Activated CD8-positive, alpha-beta T cell treated with anti-CD3 and anti-CD28 coated beads, Interleukin-2, amount 10 ng/mL, durations not matched to agents 7 days and 5 days (primary cell): ENCODE measurements at places on chromosomes 13 and 19.

DNA sequence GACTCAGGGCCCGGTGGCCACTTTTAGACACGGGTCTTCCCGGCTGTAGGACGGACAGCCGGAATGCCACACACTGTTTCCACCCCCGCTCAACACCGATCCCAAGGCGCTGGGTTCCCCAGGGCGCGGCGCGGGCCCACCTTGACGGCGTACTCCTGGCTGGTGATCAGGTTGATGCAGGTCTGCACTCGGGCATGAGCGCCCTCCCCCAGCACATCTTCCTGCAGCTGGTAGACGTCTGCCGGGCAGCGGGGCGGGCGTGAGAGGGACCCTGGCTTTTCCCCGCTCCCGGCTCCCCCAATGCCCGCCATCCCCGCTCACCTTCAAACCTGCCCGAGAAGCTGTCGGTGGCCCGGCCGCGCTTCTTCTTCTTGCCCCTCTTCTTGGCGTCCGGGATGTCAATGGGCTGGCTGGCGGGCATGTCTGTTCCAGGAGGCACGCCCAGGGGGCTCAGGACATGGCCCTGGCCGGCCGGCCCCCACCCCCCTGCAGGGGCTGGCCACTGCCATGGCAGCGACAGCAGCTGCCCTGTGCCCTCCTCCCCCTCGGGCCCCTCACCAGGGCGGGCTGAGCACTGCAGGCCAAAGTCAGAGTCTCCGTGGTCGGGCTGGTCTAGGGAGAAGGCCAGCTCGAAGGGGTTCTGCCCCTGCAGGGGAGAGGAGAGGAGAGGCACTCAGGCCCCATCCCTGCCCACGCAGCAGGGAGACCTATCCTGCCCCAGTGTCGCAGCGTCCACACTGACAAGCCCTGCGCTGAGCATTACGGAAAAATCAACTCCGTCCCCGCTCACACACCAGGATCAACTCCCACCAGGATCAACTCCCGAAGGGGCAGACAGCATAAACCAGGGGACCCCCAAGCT, 4.8 kb downstream of the MKNK2 start:
- DNase-seq: peak; percentile 21

DNA sequence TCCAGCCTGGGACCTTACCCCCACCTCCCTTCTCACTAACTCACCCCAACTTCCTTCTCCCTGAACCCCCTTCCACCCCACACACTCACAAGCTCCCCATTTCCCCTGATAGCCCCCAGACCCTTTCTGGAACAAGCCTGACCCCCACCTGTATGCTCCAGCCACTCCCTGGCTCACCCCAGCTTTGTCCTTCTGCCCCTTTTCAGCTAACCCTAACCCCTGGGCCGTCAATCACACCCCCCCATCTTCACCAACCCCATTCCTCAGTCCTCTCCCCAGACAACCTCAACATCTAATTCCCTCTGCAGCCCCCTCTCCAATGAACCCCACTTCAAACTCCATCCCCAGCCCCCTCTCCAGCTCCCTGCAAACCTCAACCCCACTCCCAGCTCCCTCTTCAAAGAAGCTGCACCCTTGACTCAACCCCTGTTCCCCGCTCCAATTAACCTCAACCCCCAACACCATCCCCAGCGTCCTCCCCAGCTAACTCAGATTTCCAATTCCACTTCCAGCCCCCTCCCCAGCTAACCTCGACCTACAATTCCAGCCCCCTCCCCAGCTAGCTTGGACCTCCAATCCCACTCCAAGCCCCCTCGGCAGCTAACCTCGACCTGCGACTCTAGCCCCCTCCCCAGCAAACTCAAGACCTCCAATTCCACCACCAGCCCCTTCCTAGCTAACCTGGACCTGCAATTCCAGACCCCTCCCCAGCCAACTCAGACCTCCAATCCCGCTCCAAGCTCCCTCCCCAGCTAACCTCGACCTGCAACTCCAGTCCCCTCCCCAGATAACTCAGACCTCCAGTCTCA, 929 bp downstream of the GNG7 start:
- DNase-seq: no peak

- no peak for DNase-seq
Observed at GRCh38 chr13:93881411-93881810, 598.1 kb downstream of the DCT start.

GRCh38 chr13:30093236-30093635, 214.1 kb downstream of the KATNAL1 start:
- no peak for DNase-seq

DNA sequence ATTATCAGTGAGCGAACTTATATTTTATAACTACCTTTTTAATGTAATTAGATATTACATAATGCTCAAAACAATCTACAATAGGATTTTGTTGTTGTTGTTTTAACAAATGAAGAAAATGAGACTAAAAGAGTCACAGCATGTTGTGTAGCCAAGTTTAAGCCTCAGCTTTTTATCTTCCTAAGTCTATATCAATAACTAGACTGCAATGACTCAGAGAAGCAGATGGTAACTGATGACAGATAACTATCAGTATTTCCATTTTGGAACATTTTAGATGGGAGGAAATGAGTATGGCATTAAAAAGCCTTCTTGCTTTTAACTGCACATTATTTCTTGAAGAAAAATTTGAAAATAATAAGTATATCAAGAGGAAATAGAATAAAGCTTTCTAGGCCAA, 825.2 kb downstream of the SLITRK1 start:
- DNase-seq: no peak

DNA sequence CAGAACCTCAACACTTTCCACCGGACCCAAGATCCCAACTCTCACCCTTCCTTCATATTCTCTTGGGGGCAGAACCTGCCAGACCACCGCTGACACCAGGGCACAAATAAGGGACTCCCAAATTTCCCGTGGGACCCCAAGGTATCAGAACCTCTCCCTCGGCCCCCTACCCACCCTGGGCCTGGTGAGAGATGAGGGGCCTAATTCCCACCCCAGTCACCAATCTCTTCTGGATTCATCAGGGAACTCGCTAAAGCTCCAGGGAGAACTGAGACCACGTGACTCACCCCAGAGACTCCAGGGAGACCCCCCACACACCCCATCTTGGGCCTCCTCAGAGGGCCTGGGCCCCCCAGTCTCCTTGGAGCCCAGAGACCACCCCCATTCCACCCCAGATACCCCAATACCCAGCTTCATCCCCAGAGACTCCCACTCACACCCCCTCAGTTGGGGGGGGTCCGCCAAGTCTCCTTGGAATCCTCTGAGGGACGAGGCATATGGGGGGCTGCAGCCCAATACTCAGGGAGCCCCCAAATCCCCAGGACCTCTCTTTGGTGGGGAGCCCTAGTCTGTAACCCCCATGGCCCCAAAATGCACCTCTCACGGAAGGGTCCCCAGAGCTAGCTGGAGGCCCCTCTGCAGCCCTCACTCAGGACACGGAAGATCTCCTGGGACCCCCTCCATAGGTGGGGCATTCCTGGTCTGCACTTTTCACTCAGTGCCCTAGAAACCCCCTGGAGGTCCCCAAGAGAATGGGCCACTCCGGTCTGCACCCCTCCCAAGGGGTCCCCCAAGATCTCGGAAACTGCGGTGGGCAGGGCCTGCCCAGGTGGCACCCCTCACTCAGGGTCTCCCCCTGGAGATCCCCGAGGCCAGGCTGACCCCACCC, 1.6 kb downstream of the LMNB2 start:
- DNase-seq: no peak

DNA sequence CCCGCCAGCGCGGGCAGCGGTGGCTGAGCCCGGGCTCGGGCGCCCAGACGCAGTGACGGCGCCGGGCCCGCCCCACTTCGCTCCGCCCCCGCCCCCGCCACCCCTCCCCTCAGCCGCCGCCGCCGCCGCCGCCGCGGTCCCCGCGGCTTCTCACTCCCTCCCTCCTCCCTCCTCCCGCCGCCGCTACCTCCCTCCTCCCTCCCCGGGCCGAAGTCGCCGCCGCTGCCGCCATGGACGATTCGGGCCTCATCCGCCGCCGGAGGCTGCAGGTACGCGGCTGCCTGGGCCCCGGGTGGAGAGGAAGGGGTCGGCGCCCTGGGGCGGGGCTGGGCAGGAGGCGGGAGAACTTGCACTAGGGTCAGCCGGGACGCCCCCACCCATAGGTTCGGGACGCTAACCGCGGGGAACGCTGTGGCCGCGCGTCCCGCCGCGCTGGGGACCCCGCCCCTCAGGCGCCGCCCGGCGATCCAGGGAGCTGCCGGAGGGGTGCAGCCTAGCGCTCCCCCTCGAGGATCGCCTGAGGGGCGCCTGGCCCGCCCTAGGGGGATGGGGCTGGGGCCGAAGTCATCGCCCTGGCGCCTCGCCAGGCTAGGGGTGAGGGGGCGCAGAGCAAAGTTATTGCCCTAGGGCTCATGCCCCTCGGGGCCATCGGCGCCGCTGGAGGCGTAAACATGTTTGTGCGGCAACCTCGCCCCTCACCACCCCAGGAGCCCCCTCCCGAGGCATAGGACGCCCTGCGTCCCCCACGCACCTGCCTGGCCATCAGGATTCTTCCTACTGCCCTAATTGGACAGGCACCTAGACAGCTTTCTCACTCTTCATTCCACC, 427 bp downstream of the RTBDN start:
- peak; percentile 48 for DNase-seq

- no peak for DNase-seq
Observed at GRCh38 chr19:40497214-40497613, 30.4 kb downstream of the SPTBN4 start.

GRCh38 chr13:36998624-36999041, 507 bp downstream of the ALG5 start:
- peak; percentile 28 for DNase-seq

GRCh38 chr19:34224996-34225658, 29.2 kb upstream of the GARRE1 start:
- no peak for DNase-seq

DNA sequence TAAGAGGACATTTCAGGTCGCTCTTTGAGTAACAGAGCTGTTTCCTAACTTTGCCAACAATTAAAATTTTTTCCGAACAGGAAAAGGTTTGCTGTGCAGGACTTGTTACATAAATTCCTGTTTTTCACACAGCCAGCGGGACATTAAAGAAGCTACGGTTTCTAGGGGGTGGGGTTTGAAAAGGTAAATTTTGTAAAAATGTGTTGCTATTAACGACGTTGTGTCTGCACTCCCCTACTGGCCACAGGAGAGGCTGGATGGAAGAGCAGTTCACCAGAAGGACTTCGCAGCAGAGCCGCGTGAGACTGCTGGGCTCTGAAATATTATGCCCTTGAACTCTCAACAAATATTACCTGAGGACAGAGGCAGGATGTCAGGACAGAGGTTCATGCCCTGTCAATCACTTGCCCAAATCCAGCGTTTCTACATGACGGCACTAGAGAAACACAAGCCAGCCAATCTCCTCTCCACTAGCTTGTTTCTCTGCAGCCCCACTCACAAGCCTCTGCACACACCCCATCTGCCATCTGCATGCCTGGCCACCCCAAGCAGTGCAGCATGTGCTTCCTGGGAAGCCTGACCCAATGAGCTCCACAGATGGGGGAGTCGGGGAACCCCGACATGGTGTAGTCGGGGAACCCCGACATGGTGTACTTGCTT, 102.0 kb downstream of the FOXO1 start:
- no peak for DNase-seq

GRCh38 chr19:13841962-13842290, 35.0 kb upstream of the NANOS3 start:
- DNase-seq: no peak

DNA sequence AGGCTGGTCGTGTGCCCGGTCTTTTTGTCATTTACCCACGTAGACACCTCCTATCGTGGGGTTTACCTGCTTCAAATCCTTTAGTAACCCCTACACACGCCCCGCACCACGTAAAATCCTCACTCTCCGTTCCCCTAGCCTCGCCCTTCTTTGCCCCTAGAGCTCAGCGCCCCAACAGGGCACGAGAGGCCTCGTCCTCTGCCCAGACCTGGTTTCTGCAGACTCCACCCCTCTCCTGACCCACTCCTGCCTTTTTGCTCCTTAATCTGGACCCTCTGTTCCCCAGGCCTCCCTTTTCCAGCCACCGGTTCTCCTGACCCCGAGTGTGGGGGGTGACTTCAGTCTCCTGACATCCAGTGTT, 412 bp downstream of the ZNF528 start:
- no peak for DNase-seq

DNA sequence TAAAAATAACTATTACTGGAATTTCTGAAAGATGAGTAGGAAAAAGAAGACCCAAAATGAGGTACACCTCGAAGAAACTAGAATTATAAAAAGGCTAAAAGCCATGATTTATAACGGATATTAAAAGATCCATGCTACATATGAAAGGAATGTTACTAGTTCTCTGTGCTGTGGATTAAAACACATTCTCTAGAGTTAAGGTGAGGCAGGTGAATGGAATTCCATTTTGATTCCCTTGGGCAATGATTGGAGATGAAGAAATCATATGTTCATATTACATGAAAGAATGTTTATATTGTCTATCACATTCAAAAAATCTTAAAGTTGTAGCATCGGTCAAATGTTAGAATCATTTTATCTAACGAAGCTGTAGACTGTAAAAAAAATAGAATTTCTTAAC, 783.7 kb downstream of the PCDH9 start:
- DNase-seq: no peak

DNA sequence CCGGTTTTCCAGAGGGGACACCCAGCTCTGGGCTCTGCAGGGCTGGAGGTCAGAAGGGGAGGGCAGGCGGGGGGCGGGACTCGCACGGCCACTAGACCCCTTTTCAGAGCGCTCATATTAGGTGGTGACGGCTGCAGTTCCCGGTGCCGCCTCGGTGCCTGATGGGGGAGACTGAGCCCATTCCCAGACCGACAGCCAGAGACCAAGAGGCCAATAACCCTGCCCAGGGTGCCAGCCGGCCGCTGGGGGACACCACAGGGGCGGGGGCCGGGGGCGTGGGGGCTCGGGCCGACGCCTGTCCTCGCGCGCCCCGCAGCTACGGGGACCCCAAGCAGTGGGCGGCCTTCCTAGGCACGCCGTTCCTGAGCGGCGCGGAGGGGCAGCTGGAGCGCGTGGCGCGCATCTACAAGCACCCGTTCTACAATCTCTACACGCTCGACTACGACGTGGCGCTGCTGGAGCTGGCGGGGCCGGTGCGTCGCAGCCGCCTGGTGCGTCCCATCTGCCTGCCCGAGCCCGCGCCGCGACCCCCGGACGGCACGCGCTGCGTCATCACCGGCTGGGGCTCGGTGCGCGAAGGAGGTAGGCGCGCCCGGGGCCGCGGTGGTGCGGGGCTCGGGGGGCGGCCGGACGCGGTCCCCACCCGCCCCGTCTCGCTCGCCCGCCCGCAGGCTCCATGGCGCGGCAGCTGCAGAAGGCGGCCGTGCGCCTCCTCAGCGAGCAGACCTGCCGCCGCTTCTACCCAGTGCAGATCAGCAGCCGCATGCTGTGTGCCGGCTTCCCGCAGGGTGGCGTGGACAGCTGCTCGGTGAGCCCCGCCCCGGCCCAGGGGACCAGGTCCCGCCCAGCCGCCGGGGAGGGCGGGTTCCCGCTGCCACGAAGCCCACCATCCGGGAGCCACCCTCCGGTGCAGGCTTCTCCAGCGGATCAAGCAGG, 2.4 kb downstream of the TIMM13 start:
- DNase-seq: no peak

DNA sequence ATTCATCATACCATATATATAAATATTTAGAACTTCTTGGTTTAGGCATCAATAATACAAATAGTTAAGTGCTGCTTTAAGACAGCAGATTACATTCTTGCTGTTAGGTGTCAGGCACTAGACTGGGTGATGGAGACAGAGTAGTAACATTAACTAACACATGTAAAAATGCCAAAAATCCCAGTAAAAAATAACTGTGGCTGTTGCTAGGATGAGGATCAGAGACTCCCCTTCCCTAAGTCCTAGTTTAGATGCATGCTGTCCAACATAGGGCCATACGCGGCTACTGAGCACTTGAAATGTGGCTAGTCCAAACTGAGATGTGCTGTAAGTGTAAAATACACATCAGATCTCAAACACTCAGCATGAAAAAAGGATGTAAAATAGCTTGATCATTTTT, 94.7 kb downstream of the CDADC1 start:
- no peak for DNase-seq
